ENCODE measurements at places on chromosomes 3 and 15. TPM values are rescaled to one million over a fixed set of nuclear protein-coding genes. Genes with fewer than 3 reads are reported as not detected.
A peak's percentile ranks its signal among the peaks of the same experiment; 100 is the strongest.

Gene EPHB3
- not detected for total RNA-seq

Gene SCAANT1
- not detected for total RNA-seq

GRCh38 chr3:177281292-177282118, 84.2 kb upstream of the TBL1XR1 start:
- no peak for DNase-seq

Gene TEX55
- total RNA-seq: not detected

Gene CCR5
- 0.46 TPM for total RNA-seq

Gene SLC27A2
- total RNA-seq: 99.5 TPM

DNA sequence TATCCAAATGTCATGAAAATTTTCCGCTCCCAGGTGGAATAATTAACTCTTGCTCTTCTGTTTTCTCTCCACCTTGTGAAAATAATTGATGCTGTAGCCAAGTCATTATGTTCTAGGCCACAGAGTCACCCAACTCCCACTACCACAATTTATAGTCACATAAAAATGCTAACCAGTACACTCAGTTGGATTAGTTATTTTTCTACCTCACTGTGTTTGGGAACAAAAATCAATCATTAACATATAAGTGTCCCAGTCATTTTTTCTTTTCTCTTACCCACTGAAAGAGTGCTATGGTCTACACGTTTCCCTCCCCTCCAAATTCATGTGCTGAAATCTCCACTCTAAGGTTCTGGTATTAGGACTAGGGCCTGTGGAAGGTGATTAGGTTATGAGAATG, 255.6 kb upstream of the LMCD1 start:
- no peak for DNase-seq

DNA sequence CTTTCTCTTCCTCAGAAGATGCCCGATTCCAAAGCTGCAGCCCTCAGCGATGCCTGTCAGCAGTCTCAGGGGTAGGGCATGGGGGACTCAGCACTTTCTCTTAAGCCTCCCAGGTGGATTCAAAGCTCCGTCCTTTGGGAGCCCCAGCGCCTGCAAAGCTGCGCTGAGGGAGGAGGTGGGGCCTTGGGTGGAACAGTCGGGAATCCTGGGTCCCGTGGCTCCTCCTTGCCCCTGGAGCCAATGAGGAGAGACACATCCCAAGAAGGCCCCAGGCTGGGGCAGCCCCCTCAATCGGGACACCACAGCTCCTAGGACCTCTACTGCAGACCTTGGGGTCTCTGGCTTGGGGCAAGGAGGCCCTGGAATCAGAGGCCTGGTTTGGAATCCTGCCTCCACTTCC, 227.5 kb upstream of the IGF1R start:
- no peak for DNase-seq

DNA sequence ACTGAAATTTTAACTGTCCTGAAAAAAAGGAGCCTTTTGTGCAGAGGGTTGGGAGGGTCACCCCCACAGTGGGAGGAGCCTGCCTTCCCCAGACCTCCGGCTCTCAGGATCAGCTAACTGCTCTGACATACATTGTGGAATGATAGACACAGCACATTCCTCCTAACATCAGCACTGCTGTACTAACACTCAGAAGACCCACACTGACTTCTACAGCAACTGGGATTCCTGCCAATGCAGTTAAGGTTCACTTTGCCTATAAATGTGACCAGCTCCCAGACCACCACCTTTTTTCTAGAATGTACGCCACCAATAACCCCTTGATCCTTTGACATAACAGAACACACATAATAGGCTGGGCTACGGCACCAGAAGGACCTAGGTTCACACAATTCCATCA, 3.2 kb downstream of the CPEB1 start:
- DNase-seq: no peak

- no peak for DNase-seq
These were observed 883.5 kb downstream of the IGSF11 start for GRCh38 chr3:118151164-118151563.

Gene GPR27
- total RNA-seq: 0.62 TPM

GRCh38 chr3:111621535-111621934, 26.4 kb upstream of the ZBED2 start:
- DNase-seq: no peak

Gene KNG1
- not detected for total RNA-seq

Gene IL17RC
- 0.27 TPM for total RNA-seq

- DNase-seq: no peak
These were observed 59.5 kb upstream of the TIPARP start for GRCh38 chr3:156614642-156615511.

Gene PEX5L
- 0.25 TPM for total RNA-seq

- no peak for DNase-seq
These were observed 4.0 kb downstream of the MAP3K13 start for GRCh38 chr3:185366913-185367312.

- DNase-seq: no peak
These were observed 530.0 kb downstream of the MECOM start for GRCh38 chr3:169133178-169134161.

DNA sequence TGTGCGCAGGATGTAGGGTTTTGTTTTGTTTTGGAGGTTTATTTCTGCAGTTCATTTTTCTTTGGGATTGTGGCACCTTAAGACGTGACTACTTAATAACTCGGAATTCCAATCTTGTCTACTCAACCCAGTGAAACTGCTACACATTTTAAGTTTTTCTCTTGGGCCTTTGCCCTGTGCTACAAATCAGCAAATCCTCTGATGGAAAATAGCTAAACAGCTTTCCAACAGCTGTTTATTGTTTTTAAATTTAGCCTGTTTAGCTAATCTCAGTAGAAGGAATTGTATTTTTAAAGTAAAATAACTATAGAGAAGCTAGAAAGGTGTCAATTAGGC, 48.4 kb downstream of the OPA1 start:
- DNase-seq: no peak

Gene ALS2CL
- total RNA-seq: 0.44 TPM

GRCh38 chr3:4821975-4822374, 157.3 kb upstream of the BHLHE40 start:
- DNase-seq: peak; percentile 77

DNA sequence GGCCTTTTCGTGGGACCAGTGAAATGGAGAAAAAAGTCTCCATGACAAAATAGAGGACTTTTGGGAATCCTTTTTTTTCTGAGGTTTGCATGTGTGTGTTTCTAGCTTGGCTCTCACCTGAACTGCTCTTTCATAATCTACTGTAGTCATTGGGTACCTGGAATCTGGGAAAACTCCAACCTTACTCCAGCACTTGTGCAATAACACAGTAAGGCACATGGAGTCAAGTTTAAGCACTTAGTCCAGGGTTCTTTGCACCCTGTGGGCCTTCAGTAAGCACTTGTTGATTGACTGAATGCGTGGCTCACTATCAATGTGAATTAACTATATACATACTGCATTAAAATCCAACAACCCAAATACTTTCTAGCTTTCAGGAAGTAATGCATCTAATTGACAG, 299.5 kb downstream of the ZBTB20 start:
- DNase-seq: no peak

GRCh38 chr3:190306026-190306425, 16.2 kb downstream of the CLDN1 start:
- no peak for DNase-seq

- no peak for DNase-seq
These were observed 21.9 kb downstream of the ZIC4 start for GRCh38 chr3:147384210-147385058.
